ENCODE measurements at places on chromosomes 3 and 15. TPM values are rescaled to one million over a fixed set of nuclear protein-coding genes. Genes with fewer than 3 reads are reported as not detected.

The CPN2 gene
- total RNA-seq: not detected

The EBLN2 gene
- total RNA-seq: 9.4 TPM

The CISH gene
- 2.9 TPM for total RNA-seq

The HIGD2B gene
- 0.55 TPM for total RNA-seq

The AEN gene
- total RNA-seq: 40.1 TPM

DNA sequence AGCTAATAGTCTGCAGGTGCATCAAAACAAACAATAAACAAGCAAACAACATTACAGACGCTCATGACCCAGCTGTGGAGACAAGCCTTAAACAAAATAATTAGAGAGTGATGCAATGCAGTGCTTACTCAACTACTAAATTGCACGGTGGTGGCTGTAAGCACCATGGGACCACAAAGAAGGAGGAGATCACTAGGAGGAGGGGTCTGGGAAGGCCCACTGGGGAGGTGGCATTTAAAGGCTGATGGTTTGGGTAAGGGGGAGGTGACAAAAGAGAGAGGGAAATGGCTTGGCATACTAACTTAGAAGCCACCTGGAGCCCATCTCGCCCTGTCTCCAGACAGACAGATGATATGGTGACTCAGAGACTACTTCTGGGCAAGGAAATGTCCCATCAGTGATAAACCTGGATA is 516.7 kb downstream of the FOXP1 start:
- no peak for DNase-seq
- H3K4me3 ChIP-seq: peak overlapping the region; percentile 92
- peaks cover 28% of the 10 kb centered on the region for H3K36me3 ChIP-seq
- peaks cover 67% of the 10 kb centered on the region for H3K4me1 ChIP-seq
- H3K27me3 ChIP-seq: no peaks in the 10 kb centered on the region

GRCh38 chr3:155244699-155245098 is 48.8 kb downstream of the STRIT1 start:
- H3K27me3 ChIP-seq: no peaks in the 10 kb centered on the region
- no peak overlapping the region for H3K27ac ChIP-seq
- H3K36me3 ChIP-seq: no peaks in the 10 kb centered on the region
- no peaks in the 10 kb centered on the region for H3K4me1 ChIP-seq
- H3K4me3 ChIP-seq: no peak overlapping the region
- no peak for DNase-seq

DNA sequence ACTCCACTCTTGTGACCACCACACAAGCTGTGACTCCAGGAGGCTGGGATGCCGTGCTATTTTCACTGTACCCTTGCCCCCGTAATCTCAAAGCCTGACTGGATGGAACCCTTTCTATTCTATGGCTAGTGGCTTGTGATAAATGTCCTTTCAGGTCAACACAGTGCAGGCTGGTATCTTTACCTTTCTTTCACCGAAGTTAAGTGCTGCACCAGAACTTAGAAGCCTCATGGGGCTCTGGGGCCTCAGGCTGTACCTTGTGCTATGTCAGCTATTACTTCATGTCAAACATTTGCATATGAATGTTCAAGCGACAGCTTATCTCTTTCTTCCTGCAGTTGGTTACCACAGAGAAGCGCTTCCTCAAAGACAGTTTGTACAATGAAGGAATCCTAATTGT is 66.8 kb downstream of the RPL39L start:
- H3K36me3 ChIP-seq: peaks cover 95% of the 10 kb centered on the region
- peaks cover 58% of the 10 kb centered on the region for H3K4me1 ChIP-seq
- H3K27me3 ChIP-seq: no peaks in the 10 kb centered on the region
- H3K4me3 ChIP-seq: peak overlapping the region; percentile 52
- DNase-seq: no peak

DNA sequence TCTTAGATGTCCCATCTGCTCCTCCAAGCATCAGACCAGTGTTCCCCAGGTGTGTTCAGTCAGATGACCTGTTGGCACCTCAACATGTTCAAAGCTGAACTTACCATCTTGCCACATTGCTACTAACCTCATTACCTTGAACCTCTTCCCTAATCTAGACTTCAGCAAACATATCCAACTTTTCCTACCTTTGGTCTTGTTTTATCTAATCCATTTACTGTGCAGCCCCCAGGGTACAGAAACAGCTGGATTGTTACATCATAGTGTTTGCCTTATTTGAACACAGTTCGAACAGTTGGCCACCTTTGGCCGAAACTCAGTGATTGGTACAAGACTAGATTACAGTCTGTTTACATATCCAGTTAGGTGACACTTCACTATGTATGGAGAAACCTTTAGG is 36.1 kb upstream of the MCF2L2 start:
- H3K27me3 ChIP-seq: peaks cover 2% of the 10 kb centered on the region
- no peak overlapping the region for H3K4me3 ChIP-seq

GRCh38 chr15:25780479-25781255 is 82.5 kb downstream of the ATP10A start:
- H3K27ac ChIP-seq: no peak overlapping the region
- H3K27me3 ChIP-seq: peaks cover 10% of the 10 kb centered on the region
- no peak for DNase-seq
- peaks cover 15% of the 10 kb centered on the region for H3K4me1 ChIP-seq

DNA sequence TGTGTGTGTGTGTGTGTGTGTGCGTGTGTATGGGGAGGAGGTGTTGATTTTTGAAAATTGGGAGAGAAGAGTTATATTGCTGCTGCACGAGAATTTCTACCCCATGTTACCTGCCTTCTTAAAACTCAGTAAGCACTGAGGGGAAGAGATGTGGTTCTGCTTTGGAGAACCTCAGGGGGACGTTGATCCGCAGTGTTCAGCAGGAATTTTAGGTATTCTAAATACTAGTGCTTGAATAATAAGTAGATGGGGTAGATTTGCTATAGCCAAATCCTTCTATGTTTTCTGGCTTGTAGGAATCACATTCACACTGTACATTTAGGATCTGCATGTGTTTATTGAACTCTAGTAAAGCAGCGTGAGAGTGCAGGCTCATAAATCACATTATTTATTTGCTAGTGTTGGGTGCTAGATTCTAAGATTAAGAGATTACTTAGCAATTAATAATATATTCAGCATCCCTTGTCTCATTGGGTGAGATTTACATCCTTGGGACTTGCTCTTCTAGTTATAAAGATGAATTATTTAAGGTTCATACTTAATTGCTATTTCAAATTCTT is 268.1 kb downstream of the MFSD1 start:
- no peaks in the 10 kb centered on the region for H3K36me3 ChIP-seq
- H3K27ac ChIP-seq: no peak overlapping the region
- no peak for DNase-seq
- H3K27me3 ChIP-seq: peaks cover 5% of the 10 kb centered on the region
- H3K4me1 ChIP-seq: no peaks in the 10 kb centered on the region
